Eye (tissue), 1 donor: ENCODE measurements at places on chromosomes 16 and 17.

GRCh38 chr16:12496186-12496585 is 307.5 kb downstream of the CPPED1 start:
- no peak for DNase-seq

- DNase-seq, result no peak
These were observed 23.4 kb downstream of the MYO18A start for GRCh38 chr17:29156781-29157180.

DNA sequence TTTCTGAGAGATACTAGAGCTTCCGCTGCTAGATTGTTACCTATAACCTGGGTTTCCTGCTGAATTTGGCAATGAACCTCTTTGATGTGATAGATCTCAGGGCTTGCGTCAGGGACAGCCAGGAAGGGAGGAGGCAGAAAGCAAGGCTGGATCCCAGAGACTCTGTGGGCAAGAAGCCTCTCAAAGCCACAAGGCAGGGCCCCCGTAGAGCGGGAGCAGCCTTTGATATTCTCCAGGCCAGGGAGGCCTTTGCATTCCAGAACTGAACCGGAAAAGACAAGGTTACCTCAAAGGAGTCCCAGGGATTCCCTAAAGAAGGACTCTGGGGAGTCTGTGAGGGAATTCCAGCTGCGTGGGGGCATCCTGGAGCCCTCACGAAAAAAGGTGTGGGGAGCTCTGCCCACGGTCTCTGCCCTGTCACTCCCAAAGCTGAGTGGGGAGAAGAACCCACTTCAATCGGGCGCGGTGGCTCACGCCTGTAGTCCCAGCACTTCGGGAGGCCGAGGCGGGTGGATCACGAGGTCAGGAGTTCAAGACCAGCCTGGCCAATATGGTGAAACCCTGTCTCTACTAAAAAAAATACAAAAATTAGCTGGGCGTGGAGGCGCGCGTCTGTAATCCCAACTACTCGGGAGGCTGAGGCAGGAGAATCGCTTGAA is 14.3 kb upstream of the SCIMP start:
- no peak for DNase-seq

DNA sequence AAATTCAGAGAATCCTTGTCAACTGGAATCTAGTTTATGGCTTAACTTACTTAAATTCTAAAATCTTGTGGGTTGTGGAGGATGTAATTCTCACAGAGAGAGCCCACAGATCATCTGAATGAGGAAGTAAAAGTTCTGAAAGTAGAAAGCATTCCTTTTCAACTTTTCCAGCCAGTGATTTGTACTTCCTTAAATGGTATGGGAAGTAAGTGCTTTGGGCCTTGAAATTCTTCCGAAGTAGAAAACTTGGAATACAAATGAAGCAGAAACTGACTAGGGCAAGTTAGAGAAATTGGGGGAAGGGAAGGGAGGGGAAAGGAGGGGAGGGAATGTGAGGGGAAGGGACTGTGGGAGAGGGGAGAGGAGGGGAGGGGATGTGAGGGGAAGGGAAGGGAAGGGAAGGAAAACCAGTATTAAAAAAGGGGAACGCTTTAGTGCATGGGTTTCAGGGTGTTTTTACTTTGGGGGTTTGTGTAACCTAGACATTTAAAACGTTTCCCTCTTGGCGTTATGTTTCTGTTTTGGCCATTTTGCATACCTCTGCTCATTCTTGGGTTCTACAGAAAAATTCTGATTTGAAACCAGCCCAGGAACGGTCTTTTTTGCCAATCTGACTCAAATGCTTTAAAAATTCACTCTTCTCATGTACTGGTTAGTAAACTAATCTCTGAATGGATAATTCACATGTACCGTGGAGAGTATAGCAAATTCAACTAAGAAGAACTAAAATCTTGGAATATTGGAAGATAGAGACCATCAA is 15.5 kb upstream of the SNTB2 start:
- peak; percentile 26 for DNase-seq
